Fibroblast of lung (primary cell): ENCODE measurements at places on chromosomes 12 and 14. TPM values are rescaled to one million over a fixed set of nuclear protein-coding genes. Genes with fewer than 3 reads are reported as not detected.

DNA sequence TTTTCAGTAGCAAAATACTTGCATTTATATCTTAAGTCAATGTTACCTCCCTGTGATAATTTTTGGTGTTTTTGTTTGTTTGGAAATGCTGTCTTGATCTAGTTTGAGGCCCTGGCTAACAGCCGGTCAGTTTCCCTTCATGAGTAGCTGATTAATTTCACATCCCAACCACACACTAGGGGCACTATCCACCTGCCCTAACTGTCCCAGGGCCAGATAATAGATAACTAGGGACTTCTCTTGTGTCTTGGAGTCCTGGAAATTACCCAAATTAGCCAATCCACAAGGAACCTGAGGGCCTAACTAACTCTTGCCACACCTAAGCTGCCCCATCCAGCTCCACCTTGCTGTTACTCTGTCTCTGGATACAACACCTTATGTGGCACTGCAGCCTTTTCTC, 399.9 kb downstream of the FOXG1 start:
- no peak for DNase-seq
- H3K4me3 ChIP-seq = no peak overlapping the region
- H3K27ac ChIP-seq = no peak overlapping the region
- H3K4me1 ChIP-seq = no peaks in the 10 kb centered on the region
- no peaks in the 10 kb centered on the region for H3K27me3 ChIP-seq
- no peaks in the 10 kb centered on the region for H3K36me3 ChIP-seq

DNA sequence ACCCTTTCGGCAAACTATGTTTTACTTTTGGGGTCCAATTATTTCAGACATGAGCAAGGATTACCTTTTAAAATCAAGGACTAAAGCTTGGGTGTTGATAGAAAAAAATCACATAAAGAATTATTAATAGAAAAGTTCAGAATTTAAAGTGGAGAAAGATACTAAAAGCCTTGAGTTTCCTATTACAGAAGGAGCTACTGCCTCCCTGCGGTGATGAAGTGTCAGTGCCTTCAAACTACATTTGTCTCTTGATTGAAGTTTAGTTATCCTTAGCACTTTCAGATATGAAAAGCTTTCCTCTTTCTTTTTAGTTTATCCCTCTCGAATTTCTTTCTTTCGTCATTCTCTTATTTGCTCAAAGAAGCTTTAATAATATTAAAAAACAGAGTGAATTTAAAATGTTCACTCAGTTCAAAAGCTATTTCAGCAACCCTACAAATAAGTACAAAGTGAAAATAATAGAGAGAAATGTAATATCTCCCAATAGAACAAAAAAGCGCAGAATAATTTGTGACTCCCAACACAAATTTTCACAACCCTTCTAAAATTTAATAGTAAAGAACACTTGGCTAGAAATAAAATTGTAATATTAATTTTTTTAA, 87.6 kb downstream of the SEC23A start:
- H3K36me3 ChIP-seq = no peaks in the 10 kb centered on the region
- H3K4me1 ChIP-seq = no peaks in the 10 kb centered on the region
- H3K4me3 ChIP-seq = no peak overlapping the region
- peak; percentile 70 for DNase-seq
- H3K27me3 ChIP-seq = no peaks in the 10 kb centered on the region

GRCh38 chr12:13631873-13632272, 349.5 kb downstream of the GRIN2B start:
- H3K4me3 ChIP-seq = no peak overlapping the region
- H3K36me3 ChIP-seq = no peaks in the 10 kb centered on the region
- no peak overlapping the region for H3K27ac ChIP-seq

DNA sequence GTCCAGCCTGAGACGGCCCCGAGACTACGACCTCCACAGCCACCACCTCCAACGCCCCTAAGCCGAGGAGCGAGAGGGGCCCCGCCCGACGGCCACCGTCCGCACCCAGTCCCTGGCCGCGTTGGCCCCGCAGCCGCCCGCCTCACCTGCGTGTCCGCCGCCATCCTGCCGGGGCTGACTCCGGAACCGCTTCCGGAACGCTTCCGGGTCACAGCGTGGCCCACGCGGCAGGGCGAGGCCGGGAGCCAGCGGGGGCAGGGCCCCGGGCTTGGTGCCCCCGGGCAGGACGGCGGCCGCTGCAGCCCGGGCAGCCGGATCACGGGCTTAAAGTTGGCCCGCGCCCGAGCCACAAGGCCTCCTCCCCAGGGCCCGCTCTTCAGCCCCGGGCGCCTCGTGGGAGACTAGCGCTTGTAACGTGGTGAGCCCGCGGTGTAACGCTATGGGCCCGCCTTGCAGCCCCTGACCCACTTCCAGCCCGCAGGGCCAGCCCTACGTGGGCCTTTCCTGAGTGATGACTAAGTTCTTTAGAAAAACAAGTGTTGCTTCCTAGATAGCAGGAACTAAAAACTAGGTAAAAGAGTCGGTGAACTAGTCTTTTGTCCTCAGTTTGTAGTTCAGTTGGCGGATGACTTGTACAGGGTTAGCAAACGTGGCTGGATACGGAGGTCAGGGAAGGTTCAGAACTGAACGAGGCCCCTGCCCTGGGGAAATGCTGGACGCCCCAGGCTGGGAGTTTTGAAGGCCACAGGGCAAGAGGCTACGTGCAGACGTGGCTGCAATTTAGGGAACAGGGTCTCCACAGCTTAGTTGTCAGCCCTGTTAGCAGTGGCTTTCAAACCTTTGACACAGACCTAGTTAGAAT, at the start of gene GCN1:
Gene GCN1 (minus strand): TSS at position 182 of the 862 bp plus-strand sequence. CDS start 18 bp downstream, at position 164.
- no peaks in the 10 kb centered on the region for H3K27me3 ChIP-seq
- H3K4me1 ChIP-seq = peaks cover 22% of the 10 kb centered on the region
- peaks cover 17% of the 10 kb centered on the region for H3K36me3 ChIP-seq
- H3K27ac ChIP-seq = peak within 1 kb of the TSS; percentile 81

DNA sequence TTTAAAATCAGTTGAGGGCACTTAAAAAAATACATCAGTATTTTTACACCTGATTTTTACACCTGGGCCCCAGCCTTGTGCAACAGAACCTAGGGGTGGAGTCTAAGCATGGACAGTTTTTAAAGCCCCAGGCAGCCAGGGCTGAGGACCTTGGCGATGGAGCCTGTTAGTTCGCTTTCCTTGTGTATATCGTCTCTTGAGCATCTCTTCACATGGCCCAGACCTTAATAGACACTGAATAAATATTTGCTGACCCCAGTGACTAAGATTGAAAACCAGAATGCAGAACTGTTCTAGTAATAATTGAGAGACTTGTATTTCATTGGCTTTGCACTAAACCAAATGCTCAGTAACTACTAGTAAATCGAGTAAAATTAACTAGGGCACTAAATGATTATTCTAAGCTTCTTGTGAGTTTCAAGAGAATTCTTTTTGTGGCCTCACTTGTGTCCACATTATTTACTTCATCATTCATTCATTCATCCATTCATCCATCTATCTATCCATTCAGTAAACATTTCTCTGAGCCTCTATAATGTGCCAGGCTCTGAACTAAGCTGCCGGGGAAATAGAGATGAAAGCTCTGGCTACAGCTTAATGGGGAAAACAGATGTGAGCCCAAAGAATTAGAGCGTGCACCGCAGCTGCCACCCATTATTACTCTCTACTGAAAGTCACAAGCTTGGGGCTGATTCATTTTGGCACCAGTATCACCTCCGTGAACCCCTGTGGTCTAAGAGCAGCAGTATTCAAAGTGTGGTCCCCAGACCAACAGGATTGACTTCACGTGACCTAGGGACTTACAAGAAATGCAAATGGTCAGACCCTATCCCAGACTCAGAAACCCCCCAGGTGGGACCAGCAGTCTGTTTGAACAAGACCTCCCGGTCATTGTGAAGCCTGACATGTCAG, 30.7 kb upstream of the BCL7A start:
- no peaks in the 10 kb centered on the region for H3K36me3 ChIP-seq
- peak overlapping the region; percentile 95 for H3K27ac ChIP-seq
- peak; percentile 43 for DNase-seq
- H3K27me3 ChIP-seq = no peaks in the 10 kb centered on the region
- H3K4me1 ChIP-seq = peaks cover 10% of the 10 kb centered on the region

DNA sequence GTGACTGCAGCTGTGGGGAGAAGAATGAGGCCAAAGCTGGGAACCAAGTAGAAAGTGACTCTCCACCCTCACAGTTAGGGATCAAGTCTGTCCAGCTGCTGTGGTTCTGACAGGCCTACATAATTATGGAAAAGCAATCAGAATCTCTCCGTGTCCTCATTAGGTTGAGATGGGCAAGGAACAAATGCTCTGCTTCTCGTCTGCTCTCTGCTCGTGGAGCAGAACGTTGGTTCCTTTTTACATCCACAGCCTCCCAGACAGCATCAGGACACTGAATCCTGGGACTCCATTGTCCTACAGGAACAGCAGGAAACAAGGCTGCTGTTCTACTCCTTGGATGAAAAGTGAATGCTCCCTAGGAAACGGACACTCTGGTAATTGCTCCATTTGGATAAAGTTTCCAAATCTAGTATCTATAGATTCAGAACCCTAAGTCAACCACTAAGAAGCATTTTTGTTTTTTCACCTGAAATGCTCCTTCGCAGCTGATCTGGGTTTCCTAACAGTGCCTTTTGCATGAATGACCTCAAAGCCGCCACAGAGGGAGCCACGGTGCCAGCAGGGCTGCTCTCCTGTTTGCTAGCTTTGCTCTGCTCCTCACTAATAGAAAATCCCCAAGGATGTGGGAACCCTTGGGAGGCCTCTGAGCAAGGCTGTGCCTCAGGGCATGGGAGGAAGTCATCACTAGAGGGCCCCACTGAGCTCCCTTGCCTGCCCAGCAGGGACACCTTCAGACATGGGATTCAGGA, 102.0 kb downstream of the EGLN3 start:
- H3K27me3 ChIP-seq = no peaks in the 10 kb centered on the region
- H3K27ac ChIP-seq = no peak overlapping the region
- DNase-seq = peak; percentile 20
- no peaks in the 10 kb centered on the region for H3K36me3 ChIP-seq

DNA sequence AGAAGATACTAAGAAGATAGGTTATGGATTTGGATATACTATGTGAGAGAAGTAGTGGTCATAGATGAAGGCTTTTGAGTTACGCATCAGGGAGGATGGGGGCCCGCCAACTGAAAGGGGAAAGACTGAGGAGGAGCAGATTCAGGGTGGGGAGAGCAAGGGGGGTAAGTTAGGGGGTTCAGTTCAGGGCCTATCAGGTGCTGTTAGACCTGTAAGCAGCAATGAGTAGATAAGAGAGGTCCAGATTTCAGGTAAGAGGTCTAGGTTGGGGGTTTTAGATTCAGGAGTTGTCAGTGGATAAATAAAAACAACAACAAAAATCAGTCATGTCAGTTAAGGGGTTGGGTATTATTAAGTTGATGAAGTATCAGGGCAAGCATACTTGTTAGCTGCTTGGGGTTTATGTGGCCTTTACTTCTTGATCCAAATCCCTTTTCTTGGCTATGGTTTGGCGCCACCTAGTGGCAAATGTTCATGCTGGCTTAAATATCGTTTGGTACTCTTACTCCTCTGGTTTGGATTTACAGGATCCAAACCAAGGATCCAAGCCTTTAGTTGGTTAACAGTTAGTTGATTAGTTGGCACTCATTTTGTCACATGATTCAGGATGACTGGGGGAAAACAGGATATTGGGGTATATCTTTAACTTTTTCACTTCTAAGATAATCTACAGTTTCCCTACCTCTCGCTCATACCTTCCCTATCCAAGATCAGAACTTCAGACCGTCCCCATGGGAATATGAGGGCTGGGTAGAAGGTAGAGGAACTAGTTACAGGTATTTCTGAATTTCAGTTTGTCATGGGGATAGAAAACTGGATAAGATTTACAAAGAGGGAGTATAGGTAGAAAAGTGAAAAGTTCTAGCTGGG, 65.1 kb downstream of the PCNX1 start:
- peaks cover 1% of the 10 kb centered on the region for H3K36me3 ChIP-seq
- no peaks in the 10 kb centered on the region for H3K27me3 ChIP-seq
- H3K27ac ChIP-seq = no peak overlapping the region
- peak; percentile 92 for DNase-seq
- no peak overlapping the region for H3K4me3 ChIP-seq

DNA sequence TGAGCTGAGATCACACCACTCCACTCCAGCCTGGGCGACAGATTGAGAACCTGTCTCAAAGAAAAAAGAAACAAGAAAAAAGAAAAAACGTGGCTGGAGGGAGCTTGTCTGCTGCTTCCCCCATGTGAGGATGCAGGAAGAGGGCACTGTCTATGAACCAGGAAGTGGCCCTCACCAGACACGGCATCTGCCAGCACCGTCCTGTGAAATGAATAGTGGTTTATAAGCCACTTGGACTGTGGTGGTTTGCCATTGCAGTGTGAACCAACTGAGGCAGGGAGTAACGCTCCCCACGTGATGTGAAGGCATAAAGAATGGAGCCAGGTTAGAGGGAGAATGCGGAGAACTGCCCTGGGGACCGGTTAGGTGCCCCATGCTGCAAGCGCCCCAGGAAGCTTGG, 4.5 kb upstream of the BRF1 start:
- no peak overlapping the region for H3K4me3 ChIP-seq
- H3K27me3 ChIP-seq = no peaks in the 10 kb centered on the region
- H3K36me3 ChIP-seq = no peaks in the 10 kb centered on the region
- DNase-seq = no peak

DNA sequence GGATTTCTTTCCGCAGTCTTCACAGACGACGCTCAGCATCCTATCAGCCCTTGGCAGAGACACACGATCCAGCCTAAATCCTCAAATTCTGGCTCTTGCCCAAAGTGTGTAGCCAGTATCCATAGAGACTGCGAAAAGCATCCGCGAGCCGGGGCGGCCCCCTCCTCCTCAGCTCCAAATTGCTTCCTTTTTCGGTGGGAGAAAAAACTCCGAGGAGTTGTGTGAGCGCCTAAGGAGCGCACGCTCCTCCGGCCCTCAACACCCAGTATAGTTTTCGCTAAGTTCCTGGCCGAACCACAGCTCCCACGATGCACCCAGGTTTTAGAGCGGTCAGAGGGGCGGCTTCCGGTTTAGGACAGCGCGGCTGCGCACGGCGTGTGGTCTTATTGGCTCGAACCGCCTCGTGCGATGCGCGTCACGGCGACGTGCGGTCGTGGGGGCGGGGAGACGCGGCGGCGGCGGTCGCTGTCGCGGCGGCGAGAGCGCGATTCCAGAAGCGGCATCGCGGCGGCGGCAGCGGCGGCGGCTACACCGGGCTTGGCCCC, at the start of gene ADIPOR2:
Gene ADIPOR2 (plus strand): TSS at position 493 of the 545 bp plus-strand sequence. CDS start 63,274 bp downstream, outside the sequence.
- peak within 1 kb of the TSS; percentile 94 for H3K27ac ChIP-seq
- peaks cover 4% of the 10 kb centered on the region for H3K4me1 ChIP-seq
- peak; percentile 96 for DNase-seq
- H3K36me3 ChIP-seq = no peaks in the 10 kb centered on the region
- H3K27me3 ChIP-seq = no peaks in the 10 kb centered on the region

GRCh38 chr12:130266751-130267150, 70.9 kb upstream of the PIWIL1 start:
- H3K4me1 ChIP-seq = no peaks in the 10 kb centered on the region
- DNase-seq = no peak
- no peak overlapping the region for H3K4me3 ChIP-seq
- H3K27ac ChIP-seq = no peak overlapping the region

- H3K27ac ChIP-seq = no peak overlapping the region
- H3K4me1 ChIP-seq = peaks cover 3% of the 10 kb centered on the region
- H3K27me3 ChIP-seq = no peaks in the 10 kb centered on the region
Observed at GRCh38 chr14:95547272-95547625, 12.4 kb downstream of the GLRX5 start.

- no peak overlapping the region for H3K27ac ChIP-seq
- H3K4me1 ChIP-seq = no peaks in the 10 kb centered on the region
- H3K27me3 ChIP-seq = no peaks in the 10 kb centered on the region
Observed at GRCh38 chr12:82996168-82996812, 309.6 kb downstream of the TMTC2 start.

Gene SLC38A4
- total RNA-seq = 1.8 and 6.1 TPM in 2 replicates

Gene PTPRB
- 0.66 and 0.77 TPM in 2 replicates for total RNA-seq

Gene SLCO1B1
- not detected in 2 replicates for total RNA-seq

Gene PLEKHD1
- total RNA-seq = under 0.01 TPM in 2 replicates

Gene ANO2
- 0.17 TPM in 1 of 2 replicates, not detected in the other for total RNA-seq
